Activated naive CD8-positive, alpha-beta T cell treated with anti-CD3 and anti-CD28 coated beads for 36 hours (primary cell): ENCODE measurements at places on chromosomes 13 and 19.

DNA sequence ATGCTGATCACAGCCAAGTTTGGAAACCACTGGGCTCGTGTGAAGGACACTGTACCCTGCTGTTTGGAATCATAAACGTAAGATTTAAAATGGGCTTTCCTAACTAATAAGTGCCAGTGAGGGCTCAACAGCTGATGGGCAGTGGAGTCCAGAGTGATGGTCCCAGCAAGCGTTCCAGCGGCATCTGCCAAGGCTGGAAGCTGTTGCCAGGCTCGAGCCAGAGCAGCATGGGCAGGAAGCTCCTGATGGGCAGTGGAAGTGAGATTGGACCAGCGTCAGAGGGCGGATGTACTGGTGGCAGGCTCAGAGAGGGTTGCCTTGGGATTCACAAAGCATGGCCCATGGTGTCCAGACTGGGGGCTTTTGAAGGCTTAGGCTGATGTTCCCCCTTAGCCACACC is 30.2 kb downstream of the COL4A2 start:
- DNase-seq: no peak

DNA sequence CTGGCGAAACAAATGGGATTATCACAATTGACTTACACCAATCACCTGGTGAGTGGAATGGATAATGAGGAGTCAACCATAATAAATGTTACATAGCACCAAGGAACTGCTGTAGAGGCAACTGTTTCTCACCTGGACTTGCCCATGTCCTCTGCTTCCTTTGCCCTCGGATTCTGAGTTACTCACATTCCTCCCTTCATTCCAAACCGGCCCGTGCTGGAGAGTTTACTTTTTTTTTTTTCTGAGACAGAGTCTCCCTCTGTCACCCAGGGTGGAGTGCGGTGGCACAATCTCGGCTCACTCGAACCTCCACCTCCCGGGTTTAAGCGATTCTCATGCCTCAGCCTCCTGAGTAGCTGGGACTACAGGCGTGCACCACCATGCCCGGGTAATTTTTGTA is 41.5 kb upstream of the TSC22D1 start:
- no peak for DNase-seq

- no peak for DNase-seq
These were observed 26.1 kb upstream of the TIMM44 start for GRCh38 chr19:7969555-7969939.

- no peak for DNase-seq
These were observed 1034.8 kb downstream of the PCDH17 start for GRCh38 chr13:58666331-58666730.

GRCh38 chr13:35712907-35713761 is 236.6 kb upstream of the MAB21L1 start:
- no peak for DNase-seq
